ENCODE measurements at places on chromosomes 6 and 20.

DNA sequence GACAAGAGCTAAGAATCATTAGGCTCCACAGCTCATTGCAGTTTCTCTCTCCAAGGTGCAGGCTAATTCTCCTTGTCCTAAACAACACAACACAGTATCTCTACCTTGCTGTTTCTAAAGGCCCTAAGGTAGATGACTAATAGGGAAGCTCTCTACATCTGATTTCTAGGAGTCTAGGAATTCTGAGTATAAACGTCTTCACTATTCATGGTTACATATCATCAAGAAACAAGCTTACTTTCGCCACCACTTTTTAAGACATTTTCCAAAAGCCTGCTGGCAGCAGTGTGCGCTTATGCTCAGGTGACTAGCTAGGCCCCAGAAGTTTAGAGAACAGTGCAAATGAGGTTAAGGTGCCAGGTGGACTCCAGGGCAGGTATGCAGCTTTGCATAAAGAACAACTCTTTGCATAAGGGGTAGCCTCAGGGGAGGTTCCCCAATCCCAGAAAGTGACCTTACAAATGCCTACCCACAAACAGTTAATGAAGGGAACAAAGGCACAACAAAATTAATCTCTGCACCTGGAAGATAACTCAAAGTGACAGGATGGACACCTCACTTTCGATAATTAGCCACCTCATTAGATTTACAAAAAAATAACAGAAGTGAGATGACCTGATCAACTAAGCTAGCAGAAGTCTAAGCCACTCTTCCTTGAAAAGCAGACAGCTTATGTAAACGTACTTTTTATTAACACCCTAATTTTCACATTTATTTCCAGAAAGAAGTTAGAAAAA is 20.1 kb downstream of the B4GALT5 start:
- DNase-seq = no peak

DNA sequence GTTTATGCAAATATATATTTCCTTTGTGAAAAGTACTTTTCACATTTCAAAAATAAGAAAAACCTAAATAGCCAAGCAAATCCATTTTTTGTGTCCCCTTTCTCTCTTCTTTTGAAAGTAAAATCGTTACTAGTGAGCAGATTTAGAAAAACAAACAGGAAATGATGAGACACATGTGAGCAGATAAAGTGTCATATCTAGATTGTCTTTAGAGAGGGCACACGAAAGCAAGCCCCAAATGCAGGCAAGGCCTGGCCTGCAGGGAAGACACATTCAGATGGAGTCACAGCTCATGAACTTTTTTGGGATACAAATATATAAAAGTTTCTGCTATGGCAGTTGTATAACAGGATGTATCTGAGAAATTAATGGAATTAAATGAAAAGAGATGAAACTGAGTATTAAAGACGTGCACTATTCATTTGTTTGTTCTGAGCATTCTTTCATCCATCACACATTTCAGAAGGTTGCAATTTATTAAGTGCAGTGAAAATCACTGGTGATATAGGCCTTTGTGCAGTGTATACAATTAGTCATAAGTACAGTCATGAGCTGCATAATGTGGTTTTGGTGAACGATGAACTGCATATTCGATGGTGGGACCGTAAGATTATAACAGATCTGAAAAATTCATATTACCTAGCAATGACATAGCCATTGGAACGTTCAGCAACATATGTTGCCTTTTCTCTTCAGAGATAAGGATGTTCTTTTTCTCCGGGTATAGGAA is 101.4 kb downstream of the PACRG start:
- no peak for DNase-seq

- DNase-seq = no peak
Measured at GRCh38 chr6:25050356-25050755, 114.6 kb upstream of the RIPOR2 start.

DNA sequence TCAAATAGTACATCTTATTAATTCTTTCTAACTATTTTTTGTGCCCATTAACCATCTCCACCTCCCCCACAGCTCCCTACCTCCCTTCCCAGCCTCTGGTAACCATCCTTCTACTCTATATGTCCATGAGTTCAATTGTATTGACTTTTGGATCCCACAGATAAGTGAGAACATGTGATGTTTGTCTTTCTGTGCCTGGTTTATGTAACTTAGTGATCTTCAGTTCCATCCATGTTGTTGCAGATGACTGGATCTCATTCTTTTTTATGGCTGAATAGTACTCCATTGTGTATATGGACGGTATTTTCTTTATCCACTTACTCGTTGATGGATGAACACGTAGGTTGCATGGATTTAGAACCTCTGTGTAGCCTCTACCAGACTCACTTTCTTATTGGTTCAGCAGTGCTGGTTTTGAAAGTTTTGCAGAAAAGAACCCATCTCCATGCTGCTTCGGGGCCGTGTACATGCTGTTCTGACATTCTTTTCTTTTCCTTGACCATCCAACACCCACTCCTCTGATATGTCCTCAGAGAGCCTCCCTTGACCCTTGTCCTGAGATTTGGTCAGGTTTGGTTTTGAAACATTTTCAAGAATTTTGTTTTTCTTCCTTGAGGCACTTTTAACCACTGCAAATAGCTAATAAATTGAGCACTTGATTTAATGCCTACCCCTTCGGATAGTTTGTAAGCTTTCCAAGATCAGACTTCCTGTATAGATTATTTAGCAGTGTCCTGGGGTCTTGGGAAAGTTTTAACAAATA is 231.2 kb upstream of the ZFP64 start:
- no peak for DNase-seq

DNA sequence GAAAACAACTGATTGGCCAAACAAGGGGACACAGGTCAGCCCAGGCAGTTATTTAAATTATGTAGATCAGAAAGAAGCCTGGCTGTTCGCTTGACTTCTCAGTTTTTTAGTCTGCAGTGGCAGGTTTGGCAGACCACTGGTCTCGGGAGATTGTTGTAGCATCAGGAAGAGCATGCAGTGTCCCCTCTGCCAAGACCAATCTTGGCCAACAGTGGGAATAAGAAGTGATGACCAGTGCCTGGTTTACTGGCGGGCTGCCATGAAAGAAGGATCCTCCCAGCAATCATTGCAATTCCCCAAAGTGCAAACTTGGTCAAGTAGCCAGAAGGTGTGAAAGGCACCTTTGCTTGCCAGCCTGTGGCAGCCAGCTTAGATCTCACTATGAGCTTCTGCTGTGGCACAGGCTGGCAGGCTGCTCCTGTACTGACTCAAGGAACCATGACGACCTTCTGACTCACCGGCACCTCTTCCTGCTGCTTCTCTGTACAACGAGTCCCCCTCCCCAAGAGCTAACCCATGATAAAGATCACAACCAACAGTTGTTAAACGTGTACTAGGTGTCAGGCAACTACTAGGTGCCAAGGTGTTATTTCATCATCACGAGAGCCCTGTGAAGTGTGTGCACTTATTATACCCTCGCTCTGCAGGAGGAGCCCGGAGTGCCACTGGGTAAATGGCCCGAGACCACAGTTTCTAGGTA is 76.8 kb upstream of the DUSP22 start:
- no peak for DNase-seq

- DNase-seq = no peak
Measured at GRCh38 chr6:118876814-118877213, 17.1 kb upstream of the ASF1A start.

DNA sequence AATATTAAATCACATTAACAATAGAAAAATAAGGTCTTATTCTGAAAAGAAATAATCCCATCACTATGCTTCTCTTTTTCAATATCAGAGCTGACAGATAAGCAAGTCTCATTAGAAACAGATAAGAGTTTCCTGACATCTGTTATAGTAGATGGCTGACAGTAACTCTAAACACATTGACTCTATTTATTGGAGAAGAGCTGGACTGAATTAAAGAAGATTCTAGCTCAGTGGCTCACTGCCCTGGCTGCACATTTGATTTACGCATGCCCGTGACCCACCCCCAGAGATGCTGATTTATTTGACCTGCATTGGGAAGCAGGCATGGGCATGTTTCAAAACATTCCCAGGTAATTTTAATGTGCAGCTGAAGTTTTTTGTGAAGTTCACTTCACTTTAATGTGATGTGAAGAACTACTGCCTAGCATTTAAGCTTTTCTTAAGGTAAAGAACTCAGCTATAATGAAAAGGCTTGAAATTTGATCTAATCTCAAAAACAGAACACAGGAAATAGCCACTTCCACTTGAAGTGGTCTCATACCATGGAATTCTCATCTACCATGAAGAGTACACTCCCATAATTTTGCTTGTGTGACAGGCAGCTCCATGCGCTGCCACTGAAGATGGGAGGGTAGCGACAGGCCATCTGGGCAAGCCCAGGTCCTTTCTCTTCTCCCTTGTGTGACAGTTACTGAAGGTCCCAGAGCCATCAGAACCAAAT is 162.3 kb downstream of the TPBG start:
- DNase-seq = no peak

DNA sequence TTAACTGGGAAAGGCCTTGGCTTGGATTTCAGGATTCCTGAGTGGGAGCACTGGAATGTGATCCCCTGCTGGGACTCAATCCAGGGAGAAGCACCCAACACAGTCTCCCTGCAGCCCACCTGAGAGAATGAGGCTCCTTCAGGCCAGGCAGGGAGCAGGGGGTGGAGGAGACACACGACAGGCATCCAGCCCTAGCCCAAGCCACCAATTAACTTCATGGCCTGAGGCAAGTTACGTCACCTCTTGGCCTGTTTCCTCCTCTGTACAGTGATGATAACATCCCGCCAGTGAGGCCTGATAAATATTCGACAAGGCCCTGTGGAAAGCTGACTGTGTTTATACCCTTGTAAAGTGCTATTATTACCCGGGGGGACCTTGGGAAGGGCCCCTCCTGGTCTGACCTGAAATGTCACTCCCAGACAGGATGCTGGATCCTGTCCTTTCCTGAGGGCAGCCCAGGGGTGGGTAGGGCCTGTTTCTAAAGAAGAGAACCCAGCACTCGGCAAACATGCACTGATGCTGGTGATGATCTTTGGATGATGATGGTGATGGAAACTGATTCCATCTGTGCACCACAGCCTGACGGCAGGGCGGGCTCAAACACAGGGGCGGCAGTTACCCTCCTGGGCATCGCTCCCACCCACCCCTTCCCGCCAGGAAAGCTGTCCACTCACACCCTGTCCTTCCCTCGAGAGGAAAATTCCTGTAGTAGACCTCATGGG is 12.4 kb downstream of the FRS3 start:
- DNase-seq = no peak
